ENCODE measurements at places on chromosomes 1 and 21.
A peak's percentile ranks its signal among the peaks of the same experiment; 100 is the strongest.

GRCh38 chr1:168509875-168510791 is 33.7 kb downstream of the XCL2 start:
- DNase-seq, result no peak

DNA sequence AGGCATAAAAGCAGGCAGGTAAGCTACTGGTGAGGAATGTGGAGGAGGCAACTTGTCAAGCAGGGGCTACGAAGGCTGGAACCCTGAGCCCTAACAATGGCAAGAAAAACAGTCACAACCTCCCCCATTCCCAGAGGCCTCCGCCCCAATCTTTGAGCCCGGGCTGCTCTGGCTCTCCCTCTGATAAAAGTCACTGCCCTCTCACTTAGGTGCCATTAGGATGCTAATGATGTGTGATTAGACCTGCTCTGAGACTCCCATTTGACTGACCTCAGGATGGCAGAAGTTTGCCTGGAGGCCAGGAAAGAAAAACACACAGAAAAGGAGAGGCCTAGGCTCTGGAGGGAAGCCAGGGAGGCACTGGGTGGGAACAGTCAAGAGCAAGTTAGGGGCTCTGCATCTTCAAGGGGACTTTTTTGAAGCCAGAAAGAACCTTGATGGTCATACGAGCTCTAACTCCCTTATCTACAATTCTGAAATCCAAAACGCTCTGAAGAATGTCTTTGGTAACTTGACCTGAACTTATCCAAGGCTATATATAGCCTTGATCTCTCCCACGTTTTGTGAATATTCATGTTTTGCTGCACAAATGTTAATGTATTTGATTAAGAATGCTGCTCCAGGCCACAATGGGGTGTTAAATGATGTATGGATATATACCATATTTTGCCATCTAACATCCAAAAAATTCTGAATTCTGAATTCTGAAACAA is 98.9 kb downstream of the TRABD2B start:
- DNase-seq, result no peak

DNA sequence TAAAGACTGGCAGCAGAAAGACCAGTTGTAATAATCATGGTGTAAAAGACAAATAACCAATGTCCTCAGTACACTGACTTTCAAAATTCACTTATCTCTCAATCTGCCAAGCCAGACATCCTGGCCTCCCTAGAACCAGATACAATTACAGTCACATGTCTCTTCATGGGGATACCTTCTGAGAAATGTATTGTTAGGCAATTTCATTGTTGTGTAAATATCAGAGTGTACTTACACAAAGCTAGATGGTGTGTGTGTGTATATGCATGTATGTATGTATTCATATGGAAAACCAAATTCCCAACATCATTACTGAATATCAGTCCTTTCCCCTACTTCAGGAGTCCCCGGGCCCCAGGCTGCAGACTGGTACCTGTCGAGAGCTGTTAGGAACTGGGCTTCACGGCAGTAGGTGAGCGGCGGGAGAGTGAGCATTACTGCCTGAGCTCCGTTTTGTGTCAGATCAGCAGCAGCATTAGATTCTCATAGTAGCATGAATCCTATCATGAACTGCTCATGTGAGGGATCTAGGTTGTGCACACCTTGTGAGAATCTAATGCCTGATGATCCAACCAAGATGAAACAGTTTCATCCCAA is 65.3 kb upstream of the ZNF326 start:
- no peak for DNase-seq

DNA sequence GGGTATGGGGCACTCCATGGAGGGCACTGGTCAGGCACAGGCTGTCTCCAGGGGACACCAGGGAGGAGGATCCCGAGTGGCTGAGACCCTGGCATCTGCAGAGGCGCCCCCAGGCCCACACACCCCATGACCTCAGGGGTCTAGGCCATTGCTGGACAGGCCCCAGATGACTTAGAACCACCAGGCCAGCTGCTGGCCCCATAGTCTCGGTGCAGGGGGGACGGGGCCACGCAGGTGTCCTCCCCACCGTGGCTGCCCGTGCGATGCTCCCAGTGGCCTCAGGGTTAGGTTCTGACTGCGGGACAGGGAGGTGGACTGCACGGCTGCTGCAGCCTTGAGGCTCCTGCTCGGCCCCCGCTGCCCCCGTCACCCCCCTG is 44.0 kb downstream of the MORN1 start:
- DNase-seq, result no peak

DNA sequence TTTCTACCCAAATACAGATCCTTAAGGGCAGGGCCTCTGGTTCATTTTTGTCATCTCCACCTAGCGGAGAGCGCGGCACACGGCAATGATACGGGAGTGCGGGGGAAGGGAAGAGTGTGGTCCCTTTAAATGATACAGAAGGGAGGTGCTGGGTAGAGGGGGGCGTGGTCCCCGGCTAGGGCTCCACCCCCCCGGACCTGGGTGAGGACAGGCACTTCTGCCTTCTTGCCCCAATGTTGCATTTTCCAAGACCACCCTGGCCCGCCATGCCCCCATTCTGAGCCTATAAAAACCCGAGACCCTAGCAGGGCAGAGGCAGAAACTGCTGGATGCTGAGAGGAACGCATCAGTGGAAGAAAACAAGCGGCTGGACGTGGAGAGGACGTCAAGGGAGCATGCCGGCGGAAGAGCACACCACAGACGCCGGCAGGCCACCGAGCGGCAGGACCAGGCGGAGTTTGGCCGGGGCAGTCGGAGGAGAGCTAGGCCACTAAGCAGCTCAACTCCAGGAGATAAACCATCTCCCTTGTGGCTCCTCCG is 30.0 kb downstream of the LRRC3 start:
- DNase-seq, result no peak

- DNase-seq, result no peak
Measured at GRCh38 chr1:172931761-172932160, 119.0 kb downstream of the TNFSF18 start.

DNA sequence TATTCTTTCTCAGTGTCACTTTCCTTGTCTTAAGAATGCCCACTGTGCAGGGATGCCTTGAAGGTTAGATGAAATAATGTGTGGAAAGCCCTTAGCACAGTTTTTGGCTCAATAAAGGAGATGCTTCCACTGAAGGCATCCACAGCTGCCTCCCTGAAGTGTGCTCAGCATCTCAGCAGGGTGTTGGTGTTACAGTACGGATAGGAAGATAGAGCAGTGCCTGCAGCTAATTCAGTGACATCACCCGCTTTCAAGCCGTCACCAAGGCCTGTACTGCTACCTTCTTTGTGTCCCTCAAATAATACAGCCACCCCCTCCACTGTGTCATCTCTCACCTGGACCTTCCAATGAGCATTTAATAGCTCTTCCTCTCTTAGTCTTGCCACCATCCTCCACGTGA is 59.0 kb downstream of the NDUFS5 start:
- no peak for DNase-seq

- DNase-seq, result no peak
Measured at GRCh38 chr1:232459826-232460225, 170.1 kb downstream of the SIPA1L2 start.

DNA sequence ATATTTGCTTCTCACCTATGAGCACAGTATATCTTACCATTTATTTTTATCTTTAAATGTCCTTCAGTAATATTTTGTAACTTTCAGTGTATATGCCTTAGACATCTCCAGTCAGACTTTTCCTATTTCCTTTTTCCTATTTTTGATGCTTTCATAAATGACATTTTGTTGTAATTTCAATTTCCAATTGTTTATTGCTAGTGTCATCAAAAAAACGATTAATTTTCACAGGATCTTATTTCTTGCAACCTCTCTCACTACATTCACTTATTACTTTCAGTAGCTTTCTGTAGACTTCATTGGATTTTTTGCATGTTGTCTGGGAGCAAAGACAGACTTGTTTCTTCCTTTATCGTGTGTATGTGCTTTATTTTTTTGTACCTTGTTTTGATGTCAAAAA is 602.4 kb downstream of the AJAP1 start:
- no peak for DNase-seq

DNA sequence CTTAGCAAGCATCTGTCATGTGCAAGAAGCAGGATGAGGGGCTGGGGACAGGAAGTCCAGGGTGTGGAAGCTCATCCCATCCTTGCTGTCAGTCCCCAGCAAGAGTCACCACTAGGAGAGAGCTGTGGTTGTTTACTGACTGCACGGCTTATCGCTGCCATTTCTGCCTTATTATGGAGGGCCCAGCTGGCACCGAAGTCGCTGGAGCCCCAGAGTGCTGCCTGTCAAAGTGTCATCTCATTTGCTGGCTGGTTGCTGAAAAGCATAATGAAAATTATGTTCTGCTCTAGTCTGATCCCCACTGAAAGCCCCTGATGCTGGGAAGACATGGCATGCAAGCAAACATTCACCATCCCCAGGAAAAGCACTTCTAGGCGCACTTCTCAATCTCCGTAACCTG is 642.7 kb downstream of the NPHP4 start:
- DNase-seq, result peak; percentile 37

DNA sequence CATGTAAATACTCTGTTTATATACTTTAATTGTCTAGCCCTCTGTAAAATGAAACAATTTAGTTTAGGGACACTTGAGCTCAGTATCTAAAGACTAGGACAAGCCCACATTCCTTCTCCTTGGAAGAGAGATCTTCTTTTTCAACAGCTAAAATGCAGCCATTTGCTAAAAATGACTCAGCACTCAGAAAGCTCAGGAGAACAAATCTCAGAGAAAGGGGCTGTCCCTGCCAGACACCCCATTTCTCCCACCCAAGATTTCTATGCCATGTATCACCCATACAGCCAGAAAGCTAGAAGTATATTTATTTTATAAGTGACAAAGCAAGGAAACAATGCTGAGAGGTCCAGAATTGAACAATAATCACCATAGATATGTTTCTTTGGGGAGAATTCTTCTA is 23.2 kb upstream of the PRDX6 start:
- DNase-seq, result no peak
